ENCODE measurements at places on chromosomes 13 and 19. TPM values are rescaled to one million over a fixed set of nuclear protein-coding genes. Genes with fewer than 3 reads are reported as not detected.

GRCh38 chr13:31947105-31947504 is 84.5 kb upstream of the FRY start:
- DNase-seq = peak; percentile 24

DNA sequence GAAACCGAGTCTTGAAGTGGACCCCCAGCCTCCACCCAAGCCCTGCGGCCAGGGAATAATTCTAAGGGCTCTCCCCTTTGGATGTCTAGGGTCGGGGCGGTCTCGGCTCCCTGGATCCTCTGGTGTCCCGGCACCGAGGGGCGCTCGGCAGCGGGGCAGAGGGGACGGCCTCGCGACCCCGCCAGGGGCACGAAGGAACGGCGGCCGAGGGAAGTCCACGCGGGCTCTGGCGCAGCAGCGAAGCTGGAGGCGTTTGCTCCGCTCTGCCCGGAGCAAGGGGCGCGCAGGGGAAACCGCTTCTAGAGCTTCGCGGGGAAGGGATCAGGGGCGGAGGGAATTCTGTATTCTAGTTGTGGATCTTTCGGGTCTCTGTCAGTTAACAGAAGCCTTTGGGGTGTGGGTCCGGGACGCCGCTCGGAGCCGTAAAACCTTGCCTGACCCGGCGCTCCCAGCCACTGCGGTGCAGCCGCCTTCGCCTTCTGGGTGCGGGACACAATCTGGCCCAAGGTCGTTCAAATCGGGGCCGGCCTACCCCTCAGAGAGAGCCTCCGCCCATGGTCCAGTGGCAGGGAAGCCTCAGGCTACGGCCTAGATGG is 118.2 kb downstream of the KCNRG start:
- no peak for DNase-seq

TSKS gene
- 0.31 TPM for polyA plus RNA-seq

DNA sequence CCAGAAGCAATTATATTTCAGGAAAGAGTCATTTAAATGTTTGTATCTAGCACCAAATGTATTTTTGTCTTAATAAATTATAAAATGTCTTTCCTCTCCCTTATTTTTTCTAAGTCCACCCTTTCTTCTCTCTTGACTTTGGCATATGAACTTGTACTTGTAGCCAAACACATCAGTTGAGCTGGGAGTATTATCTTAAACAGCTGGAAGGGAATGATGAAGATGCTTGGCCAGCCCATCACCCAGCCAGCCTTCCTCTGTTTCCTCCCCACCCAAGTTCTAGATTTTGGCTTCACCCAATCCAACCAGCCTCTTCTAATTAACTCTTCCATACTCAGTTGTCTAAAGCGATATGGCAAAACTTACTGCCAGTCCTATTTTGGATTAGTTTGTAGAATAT is 272.5 kb downstream of the ENOX1 start:
- DNase-seq = no peak

DNA sequence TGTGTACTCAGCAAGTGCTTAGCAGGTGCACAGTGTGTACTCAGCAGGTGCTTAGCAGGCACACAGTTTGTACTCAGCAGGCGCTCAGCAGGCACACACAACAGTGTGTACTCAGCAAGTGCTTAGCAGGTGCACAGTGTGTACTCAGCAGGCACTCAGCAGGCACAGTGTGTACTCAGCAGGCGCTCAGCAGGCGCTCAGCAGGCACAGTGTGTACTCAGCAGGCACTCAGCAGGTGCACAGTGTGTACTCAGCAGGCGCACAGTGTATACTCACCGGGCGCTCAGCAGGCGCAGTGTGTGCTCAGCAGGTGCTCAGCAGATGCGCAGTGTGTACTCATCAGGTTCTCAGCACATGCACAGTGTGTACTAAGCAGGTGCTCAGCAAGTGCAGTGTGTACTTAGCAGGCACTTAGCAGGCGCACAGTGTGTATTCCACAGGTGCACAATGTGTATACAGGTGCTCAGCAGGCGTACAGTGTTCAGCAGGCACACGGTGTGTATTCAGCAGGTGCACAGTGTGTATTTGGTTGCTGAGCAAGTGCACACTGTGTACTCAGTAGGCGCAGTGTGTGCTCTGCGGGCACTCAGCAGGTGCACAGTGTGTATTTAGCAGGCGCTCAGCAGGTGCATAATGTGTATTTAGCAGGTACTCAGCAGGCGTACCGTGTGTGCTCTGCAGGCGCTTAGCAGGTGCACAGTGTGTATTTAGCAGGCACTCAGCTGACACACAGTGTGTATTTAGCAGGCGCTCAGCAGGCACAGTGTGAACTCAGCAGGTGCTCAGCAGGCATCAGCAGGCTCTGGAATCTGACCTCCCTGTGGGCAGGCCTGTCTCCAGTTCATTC is 15.1 kb downstream of the CRTC1 start:
- DNase-seq = no peak

- no peak for DNase-seq
Observed at GRCh38 chr19:39111593-39112199, 13.9 kb upstream of the PAK4 start.

PPP2R1A gene
- polyA plus RNA-seq = 277 TPM

GRCh38 chr13:40376867-40377535 is 289.4 kb downstream of the FOXO1 start:
- no peak for DNase-seq

GRCh38 chr13:41552031-41552430 is 94.7 kb downstream of the RGCC start:
- DNase-seq = no peak

GRCh38 chr13:25865391-25865790 is 186.4 kb downstream of the SHISA2 start:
- DNase-seq = no peak

FGF21 gene
- not detected for polyA plus RNA-seq

DNA sequence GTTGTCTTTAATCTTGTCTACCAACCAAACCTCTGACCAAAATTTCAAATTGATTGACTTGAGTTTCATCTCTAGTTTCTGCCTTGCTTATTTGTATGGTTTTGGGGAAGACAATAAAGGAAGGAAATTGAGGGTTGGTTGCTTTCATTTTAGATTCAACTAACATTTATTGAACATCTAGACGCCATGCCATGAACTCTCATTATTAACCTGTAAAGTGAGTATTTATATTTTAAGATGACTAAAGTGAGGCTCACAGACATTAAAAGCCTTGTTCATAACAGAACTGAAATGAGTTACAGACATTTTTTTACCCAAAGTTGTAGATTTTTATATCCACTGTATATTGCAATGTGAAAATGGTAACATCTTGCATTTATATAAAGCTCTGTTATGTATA is 239.3 kb downstream of the LMO7 start:
- no peak for DNase-seq

ZNF534 gene
- polyA plus RNA-seq = 0.20 TPM

DNA sequence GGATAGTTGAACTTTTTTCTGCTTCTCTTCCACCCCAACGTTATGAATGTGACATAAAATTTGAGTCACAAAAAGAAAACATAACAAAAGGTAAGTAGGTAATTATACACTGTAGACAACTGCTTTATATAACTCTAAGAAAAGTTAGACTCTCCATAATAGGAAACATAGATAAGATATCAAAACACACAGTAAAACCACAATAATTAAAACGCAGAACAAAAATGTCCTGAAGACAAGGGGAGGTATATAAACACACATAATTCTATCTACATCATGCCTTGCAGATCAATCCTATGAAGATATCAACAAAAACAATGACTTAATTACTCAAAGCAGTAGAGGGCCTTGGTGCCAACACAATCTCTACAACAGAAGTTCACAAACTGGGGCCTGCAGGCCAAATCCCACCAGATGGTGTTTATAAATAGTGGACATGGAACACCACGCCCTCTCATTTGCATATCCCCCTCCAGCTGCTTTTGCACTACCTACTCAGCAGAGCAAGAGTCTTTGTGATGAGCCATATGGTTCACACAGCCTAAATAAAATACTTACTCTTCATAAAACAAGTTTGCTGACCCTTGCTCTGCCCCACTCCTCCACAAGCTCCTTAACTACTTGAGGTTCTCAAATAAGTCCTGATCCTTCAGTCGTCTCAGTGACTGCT is 254.7 kb downstream of the KLF12 start:
- DNase-seq = no peak

DNA sequence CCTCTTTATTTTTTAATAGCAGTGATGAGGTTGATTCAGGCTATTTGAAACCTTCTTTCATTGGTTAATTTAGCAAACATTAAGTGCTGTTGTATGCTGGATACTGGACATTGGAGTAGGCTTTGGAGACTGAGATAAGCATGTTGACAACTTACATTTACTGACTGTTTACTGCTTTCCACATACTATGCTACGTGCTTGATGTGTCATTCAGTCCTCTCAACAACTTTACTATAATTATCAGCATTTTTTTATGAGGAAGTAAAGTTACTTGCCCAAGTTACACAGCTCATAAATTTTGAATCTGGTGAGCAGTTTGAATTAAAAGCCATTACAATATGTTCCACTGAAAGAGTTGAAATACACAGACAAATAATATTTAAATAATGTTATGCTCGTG is 83.8 kb downstream of the GJA3 start:
- DNase-seq = no peak

DNA sequence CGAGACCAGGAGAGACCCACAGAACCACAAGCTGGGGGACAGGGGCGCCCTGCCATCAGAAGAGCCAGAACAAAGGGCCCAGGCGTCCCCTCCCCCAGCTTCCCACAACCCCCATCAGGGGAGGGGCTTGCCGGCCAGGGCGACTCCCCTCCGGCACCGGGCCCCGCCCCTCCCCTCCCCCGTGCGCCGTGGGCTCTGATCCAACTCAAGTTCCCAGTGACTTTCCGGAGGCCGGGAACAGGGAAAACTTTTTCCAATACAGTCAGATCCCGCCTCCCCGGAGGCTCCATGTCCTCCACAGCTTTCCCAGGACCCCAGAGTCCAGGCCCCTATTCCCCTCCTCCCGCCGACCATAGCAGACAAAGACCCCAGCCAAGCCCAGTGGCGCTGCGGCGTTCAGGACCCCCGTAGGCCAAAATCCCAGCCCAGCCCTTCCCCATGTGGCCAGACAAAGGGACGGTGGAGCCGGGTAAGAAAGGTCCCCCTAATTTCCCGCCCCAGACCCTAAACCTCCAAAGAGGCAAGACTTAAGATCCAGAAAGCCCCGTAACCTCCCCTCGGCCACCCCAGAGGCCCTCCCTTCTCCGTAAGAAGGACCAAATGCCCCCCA is 673 bp downstream of the TEAD2 start:
- peak; percentile 75 for DNase-seq

DNA sequence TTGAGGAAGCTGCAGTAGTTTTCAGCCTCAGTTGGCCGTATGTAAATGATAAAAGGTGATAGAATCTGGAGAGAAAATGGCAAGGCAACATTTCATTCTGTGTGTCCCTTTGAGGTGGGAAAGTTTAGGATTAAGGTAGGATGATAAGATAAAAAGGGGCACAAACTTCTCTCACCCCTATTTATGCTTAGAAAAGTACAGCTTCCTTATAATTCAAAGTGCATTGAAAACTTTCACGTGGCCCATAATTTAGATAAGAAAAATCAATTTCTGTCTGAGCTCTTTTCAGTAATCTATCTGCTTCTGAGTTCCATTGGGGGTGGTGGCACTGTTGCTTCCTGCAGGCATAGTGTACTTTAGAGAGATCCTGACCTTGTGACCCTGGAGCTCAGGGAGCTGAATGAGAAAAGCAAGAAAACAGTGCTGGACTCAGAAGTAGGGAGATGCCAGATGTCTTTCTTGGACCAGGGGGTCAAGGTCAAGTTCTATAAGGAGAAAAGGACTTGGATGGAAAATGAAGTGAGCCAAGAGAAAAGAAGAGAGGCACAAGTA is 187.3 kb downstream of the NDFIP2 start:
- DNase-seq = no peak

- peak; percentile 58 for DNase-seq
Observed at GRCh38 chr13:41130356-41130755, 2.2 kb downstream of the KBTBD6 start.

- no peak for DNase-seq
Observed at GRCh38 chr19:3233831-3234230, 9.4 kb downstream of the CELF5 start.

GRCh38 chr13:39483326-39483725 is 119.7 kb downstream of the LHFPL6 start:
- peak; percentile 53 for DNase-seq

ZFP14 gene
- polyA plus RNA-seq = 1.2 TPM

DNA sequence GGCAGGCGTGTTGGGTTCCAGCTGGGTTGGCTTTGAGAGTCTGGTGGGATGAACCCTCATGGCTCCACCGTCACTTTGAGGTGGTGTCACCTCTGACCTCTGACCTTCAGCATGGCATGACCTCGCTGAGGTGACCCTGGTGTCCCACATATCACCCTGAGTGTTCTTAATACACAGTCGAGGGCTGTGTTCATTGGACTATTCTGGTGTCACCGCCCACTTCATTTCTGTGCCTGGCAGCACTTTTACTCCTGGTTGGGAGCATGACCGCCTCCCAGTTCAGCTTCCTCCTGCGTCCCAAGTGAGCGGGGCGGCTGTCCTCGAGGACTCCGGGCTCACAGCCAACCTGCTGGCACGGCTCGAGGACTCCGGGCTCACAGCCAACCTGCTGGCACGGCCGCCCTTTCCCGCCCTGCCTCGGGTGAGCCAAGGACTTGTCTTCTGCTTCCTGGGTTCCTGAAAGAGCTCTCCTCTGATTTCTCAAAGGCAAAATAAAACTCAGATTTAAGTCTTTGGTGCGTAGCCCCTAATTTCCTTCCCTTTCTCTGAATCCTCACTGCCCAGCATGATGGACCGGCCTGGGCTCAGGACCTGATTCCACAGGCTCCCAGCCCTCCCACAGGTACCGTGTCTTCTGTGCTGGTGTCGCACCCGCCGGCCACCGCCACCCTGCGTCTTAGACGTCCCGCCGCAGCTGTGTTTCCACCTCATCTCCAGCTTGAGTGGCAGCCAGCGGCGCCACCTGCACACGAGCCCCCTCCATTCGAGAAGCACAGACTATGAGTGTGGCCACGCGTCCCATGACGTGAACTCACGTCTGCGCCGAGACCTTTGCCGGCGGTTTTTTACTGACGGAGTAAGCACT is 10.4 kb downstream of the ATP4B start:
- DNase-seq = peak; percentile 43

- DNase-seq = peak; percentile 78
Observed at GRCh38 chr13:41311406-41312175, 524 bp downstream of the NAA16 start.

- DNase-seq = peak; percentile 13
Observed at GRCh38 chr13:45015300-45015699, 26.0 kb downstream of the GPALPP1 start.

All from GM23248 (cell line).